NCI-H460 (cell line): ENCODE measurements at places on chromosomes 5 and 9. TPM values are rescaled to one million over a fixed set of nuclear protein-coding genes. Genes with fewer than 3 reads are reported as not detected.

The ARL10 gene
- total RNA-seq = not detected in 2 replicates

The ANGPTL2 gene
- total RNA-seq = 0.27 TPM in 1 of 2 replicates, not detected in the other

The PTCH1 gene
- total RNA-seq = 2.4 and 2.7 TPM in 2 replicates

The ADGRD2 gene
- not detected in 2 replicates for total RNA-seq

The PCDHB11 gene
- 5.4 and 6.0 TPM in 2 replicates for total RNA-seq

- peak; percentile 43 for DNase-seq
Observed at GRCh38 chr5:115098041-115098702, 71.5 kb downstream of the TRIM36 start.

GRCh38 chr5:9284781-9285307, 261.0 kb downstream of the SEMA5A start:
- DNase-seq = peak; percentile 89

DNA sequence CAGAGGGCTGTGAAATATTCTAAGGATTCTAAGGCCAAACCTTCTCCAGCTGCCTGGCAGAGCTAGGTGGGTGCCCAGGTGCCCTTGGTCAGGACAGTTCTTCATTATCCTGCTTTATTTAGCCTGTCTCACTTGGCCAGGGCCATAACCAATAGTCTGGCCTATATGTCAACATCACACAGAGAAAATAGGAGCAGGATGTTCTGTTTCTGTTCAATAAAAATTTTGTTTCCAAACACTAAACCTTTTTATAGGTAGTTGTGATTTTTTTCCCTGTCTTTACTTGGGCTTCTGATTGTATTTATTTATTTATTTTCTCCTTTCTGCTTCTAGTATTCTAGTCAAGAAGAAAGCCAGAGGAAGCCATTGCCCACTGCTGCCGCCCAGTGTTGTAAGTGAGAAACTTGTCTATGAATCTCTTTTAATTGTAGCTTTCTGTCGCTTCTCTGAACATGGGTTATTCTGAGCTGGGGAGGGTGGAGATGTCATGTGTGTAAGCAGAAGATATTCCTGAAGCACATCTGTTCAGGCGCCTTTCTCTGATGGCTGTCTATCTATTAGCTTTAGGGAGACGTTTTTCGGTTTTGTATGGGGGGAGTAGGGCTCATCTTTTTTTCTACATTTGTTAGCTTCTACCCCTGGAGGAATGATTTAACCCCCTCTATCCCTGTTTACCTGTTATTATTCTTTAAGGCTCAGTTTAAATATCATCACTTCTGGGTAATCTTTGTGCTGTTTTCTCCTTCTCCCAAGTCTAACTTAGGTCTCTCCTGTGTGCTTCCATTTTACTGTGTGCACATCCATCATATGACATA, 97.1 kb downstream of the UNC13B start:
- peak; percentile 65 for DNase-seq

DNA sequence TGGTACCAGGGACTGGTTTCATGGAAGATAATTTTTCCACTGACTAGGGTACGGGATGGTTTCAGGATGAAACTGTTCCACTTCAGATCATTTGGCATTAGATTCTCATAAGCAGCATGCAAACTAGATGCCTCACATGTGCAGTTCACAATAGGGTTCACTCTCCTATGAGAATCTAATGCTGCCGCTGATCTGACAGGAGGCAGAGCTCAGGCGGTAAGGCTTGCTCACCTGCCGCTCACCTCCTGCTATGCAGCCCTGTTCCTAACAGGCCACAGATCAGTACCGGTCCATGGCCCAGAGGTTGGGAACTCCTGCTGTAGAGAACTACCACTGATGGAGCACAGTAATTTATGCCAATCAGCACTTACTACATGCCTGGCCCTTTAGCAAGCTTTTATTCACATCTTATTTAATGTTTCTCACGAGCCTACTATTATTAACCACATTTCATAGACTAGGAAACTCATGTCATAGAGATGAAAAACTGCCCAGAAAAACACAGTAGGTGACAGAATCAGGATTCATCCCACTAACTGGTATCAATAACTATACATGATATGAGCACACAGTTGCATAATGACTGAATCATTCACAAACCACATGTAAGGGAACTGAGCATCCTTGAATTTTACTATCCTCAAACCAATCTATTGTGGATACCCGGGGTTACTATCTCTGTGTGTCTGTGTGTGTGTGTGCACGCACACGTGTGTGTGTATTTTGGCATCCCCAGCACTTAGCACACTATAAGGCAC, 46.5 kb downstream of the SVEP1 start:
- DNase-seq = no peak

DNA sequence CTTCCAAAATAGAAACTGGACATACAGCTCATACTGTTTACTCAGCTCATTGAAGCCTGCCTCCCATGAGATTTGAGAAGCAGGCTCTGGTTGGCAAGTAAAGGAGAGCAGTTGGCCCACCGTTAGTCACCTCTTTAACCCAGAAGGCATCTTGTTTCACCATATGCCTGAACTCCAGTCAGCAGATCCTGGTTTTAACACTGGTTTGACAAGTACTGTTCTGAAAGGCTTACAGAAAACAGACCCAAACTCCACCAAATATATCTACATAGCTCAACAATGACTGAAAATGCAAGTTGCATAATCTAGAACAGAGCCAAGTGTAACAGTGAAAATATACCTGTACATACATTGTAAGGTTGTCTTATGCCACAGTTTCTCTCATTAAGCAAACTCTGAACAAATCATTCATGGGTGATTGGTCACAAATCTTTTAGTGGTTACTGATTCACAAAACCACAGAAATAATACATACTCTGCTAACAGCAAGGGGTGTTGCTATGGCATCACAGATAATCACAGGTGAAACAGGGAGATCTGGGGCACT, 198.8 kb downstream of the BNC2 start:
- no peak for DNase-seq

- no peak for DNase-seq
Observed at GRCh38 chr5:42404366-42404765, 18.9 kb upstream of the GHR start.

- no peak for DNase-seq
Observed at GRCh38 chr5:169435506-169436229, 134.7 kb upstream of the SLIT3 start.

DNA sequence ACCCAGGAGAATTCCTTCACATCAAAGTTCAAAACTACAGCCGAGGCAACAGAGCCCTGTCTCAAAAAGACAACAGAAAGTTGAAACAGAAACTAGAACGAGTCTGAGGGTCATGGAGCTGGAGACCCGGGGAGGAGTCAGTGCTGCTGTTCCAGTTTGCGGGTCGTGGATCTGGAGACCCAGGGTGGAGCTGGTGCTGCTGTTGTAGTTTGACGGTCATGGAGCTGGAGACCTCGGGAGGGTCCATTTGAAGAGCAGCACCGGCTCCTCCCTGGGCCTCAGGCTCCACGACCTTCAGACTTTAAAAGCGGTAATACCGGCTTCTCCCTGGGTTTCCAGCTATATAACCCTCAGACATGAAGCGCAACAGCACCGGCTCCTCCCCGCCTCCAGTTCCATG, 13.0 kb upstream of the LCN15 start:
- no peak for DNase-seq

GRCh38 chr9:104788251-104788650, 24.3 kb downstream of the NIPSNAP3B start:
- DNase-seq = no peak

DNA sequence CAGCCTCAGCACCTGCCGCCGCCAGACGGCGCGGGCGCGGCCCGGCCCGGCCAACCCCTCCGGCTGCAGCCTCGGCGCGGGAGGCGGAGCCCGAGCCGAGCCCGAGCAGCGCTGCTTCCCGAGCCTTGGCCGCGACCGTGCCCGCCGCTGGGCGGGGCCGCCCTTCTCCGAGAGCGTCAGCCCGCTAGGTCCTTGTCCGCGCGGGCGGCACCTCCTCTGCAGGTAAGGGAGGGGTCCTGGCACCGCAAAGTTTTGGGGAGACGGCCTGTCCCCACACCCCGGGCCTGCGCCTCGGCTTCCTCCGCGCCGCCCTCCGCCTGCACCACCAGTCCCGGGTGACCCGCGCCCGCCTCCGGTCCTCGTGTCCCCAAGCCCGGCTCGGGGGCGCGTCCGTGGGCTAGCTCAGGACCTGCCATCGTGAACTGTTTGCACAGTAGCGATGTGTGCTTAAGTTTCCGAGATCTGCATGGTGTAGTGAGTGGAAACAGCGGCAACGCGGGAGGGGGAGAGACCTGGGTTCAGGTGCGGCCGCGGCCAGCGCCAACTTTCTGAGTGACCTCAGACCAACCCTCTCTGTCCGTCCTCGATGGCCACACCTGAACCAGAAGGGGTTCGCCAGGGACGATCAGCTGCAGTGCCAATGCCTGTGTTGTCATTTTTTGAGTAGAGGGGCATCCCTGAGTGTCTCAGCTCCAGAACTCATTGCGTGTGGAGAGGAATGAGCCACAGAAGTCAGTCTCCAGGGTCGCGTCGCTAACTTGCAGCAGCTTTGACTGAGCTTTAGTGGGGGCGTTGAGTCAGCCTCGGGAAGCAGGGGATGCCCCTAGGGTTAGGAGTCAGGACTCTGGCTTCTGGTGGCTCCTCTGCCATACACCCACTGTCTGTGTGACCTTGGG, at the start of gene FRMPD1:
FRMPD1 (plus strand) TSS at position 82 of the 896 bp plus-strand sequence. CDS start 41,688 bp downstream, outside the sequence.
- DNase-seq = peak; percentile 21
